H7 (cell line): ENCODE measurements at places on chromosomes 13 and 19. TPM values are rescaled to one million over a fixed set of nuclear protein-coding genes. Genes with fewer than 3 reads are reported as not detected.

PGLYRP1 gene
- total RNA-seq = not detected in 2 replicates

KLF5 gene
- total RNA-seq = 1.5 and 3.8 TPM in 2 replicates

ZNF546 gene
- 1.2 and 2.8 TPM in 2 replicates for total RNA-seq

ATXN8OS gene
- total RNA-seq = not detected in 2 replicates

DCLK1 gene
- total RNA-seq = 10.4 and 12.8 TPM in 2 replicates

VASP gene
- total RNA-seq = 103 and 130 TPM in 2 replicates

LHB gene
- not detected in 2 replicates for total RNA-seq

URAD gene
- total RNA-seq = not detected in 2 replicates

FXYD5 gene
- total RNA-seq = 101 and 115 TPM in 2 replicates

PEG3 gene
- not detected in 2 replicates for total RNA-seq

KMT2B gene
- 12.9 and 16.3 TPM in 2 replicates for total RNA-seq

GAS6 gene
- total RNA-seq = 9.1 and 15.1 TPM in 2 replicates

DNA sequence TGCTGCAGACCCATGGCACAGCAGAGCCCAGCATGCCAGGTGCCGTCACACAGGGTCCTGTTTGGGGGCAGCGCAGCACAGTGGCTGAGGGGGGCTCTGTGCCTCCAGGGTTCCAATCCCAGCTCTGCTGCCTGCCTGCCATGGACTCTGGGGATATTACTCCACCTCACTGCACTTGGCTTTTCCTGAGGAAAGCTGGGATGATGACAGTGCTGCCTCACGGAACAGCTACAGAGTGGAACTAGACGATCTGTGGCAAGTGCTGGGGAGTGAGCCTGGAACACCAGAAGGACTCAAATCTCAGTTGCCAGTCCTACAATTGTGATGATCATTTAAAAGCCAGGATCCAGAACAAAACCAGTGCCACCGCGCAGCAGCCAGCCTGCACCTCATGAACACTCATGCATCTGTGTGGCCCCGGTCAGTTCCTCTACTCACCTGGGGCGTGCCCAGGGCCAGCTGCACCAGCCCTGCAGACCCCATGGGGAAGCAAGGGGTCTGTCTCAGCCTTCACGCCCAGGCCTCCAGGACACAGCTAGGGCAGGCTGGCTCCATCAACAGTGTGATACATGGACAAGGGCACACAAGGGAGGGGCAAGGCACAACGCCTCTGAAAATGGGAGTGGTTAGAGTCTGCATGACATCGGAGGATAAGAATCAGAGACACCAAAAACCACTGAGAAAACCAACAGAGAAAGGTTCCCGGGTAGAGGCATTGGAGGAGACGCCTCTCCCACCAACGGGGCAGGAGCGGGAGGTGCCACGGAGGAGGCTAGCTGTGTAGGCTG, 55.2 kb downstream of the ATP7B start:
- no peak for DNase-seq

GRCh38 chr19:33266974-33267484, 35.3 kb downstream of the CEBPA start:
- no peak for DNase-seq

DNA sequence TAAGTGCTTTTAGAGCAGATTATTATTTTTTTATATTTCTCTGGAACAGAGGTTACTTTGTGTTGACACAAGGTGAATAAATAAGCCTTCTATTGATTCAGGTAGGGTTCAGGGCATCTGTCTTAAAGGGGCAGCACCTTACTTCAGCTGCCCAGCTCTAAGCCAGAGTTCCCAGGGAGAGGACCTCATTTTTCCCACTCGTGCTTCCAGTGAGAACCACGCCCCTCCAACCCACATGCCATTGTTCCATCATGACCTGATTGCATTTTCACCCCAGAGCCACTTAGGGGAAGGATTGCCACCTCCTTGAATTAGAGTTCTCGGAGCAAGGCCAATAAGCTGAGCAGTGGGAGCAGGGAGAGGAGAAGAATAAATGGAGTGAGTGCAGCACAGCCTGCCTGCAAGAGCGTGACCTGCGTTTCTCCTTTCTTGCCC, 104.3 kb upstream of the FRY start:
- no peak for DNase-seq

GRCh38 chr13:109968876-109969577, 182.6 kb upstream of the IRS2 start:
- no peak for DNase-seq

GRCh38 chr13:74647991-74648390, 513.8 kb upstream of the KLF12 start:
- DNase-seq = no peak

- no peak for DNase-seq
These were observed 1.7 kb downstream of the CXCL17 start for GRCh38 chr19:42441049-42441445.

DNA sequence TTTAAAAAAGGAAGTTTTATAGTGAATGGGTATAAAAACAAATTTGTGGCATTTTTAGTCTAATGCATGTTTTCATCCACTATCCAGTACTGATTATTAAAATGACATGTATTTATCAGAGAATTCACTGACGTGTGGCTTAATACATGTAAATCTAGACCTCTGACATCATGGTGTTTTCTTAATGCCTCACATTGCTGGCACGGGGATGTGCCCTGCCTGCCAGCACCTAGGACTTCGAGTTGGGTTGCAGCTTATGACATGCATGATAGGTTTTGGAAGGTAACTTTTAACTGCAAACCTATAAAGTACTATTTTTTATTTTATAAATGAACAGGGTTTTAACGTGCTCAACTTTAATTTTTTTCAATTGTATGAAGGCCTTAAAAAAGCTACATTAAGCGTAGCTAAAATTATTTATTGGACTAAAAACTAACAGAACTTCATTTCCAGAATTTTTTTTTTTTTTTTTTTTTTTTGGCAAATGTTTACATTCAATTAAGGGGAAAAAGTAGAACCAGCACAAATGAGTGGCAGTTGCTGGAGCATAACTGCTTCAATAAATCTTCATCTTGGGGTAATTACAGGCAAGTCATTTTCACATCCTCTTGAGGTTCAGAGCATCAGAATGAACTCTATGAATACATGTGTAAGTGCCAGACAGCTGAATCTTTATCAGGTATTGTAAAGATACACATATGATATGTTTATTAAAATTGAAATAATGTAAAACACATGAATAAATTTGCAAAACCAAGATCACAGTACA, 16.3 kb downstream of the METTL21C start:
- no peak for DNase-seq

- DNase-seq = peak; percentile 96
These were observed 14.0 kb upstream of the CELF5 start for GRCh38 chr19:3210347-3211017.

DNA sequence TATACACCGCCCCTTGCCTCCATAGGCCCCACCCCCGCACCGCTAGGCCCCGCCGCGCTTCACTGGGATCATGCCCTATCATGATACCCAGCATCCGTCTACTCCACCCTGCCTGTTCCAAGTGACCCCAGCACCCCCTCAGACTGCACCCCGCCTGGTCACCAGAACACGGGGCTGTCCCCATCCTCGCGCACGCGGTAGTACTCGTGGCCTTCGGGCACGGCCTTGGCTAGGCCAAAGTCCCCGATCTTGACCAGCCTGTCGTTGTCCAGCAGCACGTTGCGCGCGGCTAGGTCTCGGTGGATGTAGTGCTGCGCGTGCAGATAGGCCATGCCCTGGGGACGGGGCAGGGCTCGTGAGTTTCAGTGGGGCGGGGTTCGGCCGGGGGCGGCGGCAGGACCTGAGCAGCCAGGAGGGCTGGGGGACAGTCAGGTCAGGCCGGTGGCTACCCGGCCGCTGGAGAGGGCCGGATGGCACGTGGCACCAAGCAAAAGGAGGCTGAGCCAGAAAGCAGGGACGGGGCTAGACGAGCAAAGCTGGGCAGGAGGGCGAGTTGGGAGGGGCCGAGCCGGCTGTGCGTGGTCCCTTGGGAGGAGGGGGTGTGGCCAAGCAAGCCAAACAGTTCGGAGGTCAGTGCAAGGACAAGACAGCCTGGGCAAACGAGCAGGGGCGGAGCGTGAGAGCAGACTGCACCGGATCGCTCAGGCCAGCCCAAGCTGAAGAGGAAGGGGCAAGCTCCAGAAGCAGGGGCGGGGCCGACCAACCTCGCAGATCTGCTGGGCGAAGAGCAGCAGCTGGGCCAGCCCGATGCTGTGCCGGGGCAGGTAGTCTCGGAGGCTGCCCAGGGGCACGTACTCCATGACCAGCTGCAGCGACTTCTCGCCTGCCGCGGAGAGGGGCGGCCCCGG, 13.6 kb upstream of the ICAM3 start:
- peak; percentile 93 for DNase-seq

GRCh38 chr19:49605605-49606004, 14.6 kb downstream of the PRR12 start:
- no peak for DNase-seq

DNA sequence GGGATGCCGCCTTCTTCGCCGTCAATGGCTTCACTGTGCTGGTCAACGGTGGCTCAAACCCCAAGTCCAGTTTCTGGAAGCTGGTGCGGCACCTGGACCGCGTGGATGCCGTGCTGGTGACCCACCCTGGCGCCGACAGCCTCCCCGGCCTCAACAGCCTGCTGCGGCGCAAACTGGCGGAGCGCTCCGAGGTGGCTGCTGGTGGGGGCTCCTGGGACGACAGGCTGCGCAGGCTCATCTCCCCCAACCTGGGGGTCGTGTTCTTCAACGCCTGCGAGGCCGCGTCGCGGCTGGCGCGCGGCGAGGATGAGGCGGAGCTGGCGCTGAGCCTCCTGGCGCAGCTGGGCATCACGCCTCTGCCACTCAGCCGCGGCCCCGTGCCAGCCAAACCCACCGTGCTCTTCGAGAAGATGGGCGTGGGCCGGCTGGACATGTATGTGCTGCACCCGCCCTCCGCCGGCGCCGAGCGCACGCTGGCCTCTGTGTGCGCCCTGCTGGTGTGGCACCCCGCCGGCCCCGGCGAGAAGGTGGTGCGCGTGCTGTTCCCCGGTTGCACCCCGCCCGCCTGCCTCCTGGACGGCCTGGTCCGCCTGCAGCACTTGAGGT, 7.0 kb downstream of the MAP1S start:
- peak; percentile 47 for DNase-seq

DNA sequence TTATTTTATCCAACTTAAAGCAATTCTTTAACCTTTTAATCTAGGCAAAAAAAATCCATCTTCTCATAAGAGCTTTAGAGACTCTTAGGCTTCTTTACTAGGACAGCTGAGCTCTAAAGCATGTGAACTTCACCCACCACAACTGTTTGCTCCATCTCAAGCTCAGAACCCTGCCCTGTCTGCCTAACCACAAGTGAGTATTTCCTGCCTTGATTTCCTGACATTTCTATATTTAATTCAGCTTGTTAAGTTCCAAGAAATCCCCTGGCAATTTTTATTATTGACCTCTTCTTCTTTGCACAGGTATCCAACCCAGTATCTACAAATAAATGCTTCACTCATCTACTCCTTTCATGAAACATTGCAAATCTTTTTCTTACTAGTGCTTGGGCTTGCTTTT, 21.1 kb upstream of the CEACAM21 start:
- no peak for DNase-seq

GRCh38 chr13:23817830-23818229, 71.4 kb downstream of the MIPEP start:
- no peak for DNase-seq

GRCh38 chr13:45316338-45316737, 24.6 kb downstream of the TPT1 start:
- DNase-seq = no peak

- no peak for DNase-seq
These were observed 138.3 kb downstream of the FLT1 start for GRCh38 chr13:28356561-28357021.

- DNase-seq = no peak
These were observed 502.3 kb downstream of the KCTD12 start for GRCh38 chr13:76383676-76384461.

- no peak for DNase-seq
These were observed 548.8 kb downstream of the FGF9 start for GRCh38 chr13:22219709-22220108.

GRCh38 chr19:35211545-35212230, 16.9 kb downstream of the FAM187B start:
- DNase-seq = no peak

DNA sequence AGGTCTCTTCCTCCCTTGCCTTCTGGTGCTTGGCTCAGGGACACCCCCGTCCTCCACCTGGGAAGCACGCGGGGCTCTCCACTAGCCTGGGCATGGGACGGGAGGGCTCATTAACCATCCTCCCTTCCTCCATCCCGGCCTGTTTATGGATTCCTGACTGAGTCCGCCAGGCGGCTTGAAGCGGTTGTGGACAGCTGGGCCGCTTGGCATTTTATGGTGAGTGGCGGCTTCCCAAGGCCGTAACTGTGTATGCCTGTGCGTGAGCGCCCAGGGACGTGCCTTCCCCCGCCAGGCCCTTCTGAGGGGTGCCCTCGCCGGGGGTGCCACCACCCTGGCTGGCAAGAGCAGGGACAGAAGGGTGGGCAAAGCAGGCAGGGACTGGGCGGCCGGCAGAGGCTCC, 202.8 kb downstream of the URI1 start:
- no peak for DNase-seq

GRCh38 chr13:75881109-75881775, 245.1 kb downstream of the LMO7 start:
- DNase-seq = no peak

GRCh38 chr13:45206340-45206739, 5.5 kb upstream of the KCTD4 start:
- no peak for DNase-seq

GRCh38 chr19:1650650-1651567, 1.5 kb downstream of the TCF3 start:
- peak; percentile 93 for DNase-seq

DNA sequence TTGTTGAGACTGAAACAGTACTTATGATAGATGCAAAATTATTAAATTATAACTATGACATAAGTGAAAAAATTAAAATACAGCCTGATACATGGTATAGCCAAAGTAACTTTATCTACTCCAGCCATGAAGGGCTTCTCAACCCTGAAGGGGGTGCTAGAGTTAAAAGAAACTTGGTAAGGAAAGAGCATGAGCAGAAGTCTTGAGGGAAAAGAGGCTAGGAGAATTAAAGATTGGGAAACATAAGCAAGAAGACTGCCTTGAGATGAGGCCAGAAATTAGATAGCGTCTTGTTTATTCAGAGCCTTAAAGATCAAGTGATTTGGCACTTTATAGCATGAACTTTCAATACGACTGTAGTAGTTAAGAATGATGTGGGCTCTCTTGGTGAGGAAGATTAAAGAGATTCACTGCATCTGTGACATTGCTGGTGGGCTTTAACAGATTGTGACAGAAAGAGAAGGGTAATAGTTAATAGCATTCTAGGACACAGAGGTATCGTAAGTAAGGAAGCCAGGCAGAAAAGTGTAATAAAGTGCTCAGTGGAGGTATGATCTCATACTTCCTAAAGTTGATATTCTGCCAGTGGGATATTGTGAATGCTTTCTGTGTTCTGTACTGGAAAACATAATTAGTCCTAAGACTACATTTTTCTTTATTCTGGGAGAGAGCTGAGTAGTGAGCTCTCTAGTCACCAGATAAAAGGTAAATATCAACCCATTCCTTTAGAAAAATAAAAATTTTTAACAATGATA, 385.4 kb upstream of the PRR20A start:
- DNase-seq = no peak
